ENCODE measurements at places on chromosomes 16 and 17.

DNA sequence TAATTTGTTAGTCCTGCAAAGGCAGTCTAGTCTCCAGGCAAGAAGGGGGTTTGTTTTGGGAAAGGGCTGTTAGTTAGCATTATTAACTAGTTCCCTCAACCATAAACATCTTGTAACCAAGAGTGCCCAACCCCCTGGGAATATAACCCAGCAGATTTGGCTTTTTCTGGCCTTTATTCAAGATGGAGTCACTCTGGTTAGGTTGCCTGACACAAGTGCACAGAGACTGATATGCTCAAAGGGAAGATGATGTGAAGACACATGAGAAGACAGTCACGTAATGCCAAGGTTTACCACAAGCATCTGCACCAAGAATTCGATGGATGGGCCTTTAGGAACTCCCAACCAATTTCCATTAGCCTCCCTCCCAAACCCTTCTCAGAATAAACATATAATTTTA is 3.9 kb upstream of the SCPEP1 start:
- DNase-seq = no peak
- no peaks in the 10 kb centered on the region for H3K27me3 ChIP-seq
- no peak overlapping the region for H3K4me3 ChIP-seq
- no peak overlapping the region for H3K27ac ChIP-seq
- peaks cover 11% of the 10 kb centered on the region for H3K4me1 ChIP-seq
- no peaks in the 10 kb centered on the region for H3K36me3 ChIP-seq

DNA sequence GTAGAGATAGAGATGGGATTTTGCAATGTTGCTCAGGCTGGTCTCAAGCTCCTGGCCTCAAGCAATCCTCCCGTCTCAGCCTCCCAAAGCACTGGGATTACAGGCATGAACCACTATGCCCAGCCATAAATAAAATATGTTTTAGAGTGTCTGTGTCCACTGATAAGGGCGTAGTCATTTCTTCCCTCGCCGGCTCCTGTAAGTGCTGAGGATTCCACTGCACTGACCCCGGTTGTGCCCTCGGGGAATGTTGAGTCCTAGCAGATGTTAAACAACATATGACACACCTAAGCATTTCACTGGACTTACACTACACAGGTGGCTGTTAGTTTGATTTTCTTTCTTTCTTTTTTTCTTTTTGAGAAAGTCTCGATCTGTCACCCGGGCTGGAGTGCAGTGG is 5.6 kb upstream of the SHMT1 start:
- H3K4me1 ChIP-seq = no peaks in the 10 kb centered on the region
- no peak overlapping the region for H3K4me3 ChIP-seq
- no peak overlapping the region for H3K27ac ChIP-seq
- DNase-seq = no peak
- no peaks in the 10 kb centered on the region for H3K36me3 ChIP-seq

- DNase-seq = no peak
- no peak overlapping the region for H3K4me3 ChIP-seq
- peaks cover 11% of the 10 kb centered on the region for H3K4me1 ChIP-seq
- H3K36me3 ChIP-seq = no peaks in the 10 kb centered on the region
- H3K27ac ChIP-seq = no peak overlapping the region
Observed at GRCh38 chr17:20852990-20853370, 189.8 kb downstream of the USP22 start.

DNA sequence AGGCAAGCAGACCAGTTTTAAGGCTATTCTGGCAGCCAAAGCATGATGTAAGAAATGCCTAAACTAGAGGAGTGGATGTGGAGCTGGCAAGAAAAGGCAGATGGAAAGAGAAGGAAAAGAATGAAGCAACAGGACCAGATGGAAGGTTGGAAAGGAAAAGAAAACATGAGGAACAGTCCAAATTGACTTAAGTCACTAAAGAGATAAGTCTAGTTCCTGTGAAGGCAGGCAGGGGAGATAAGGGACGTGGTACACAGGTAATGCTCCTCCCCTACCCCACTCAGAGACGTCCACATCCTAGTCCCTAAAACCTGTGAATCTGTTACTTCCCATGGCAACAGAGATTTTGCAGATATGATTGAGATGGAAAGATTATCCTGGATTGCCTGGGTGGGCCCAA is 43.5 kb downstream of the TEX2 start:
- no peaks in the 10 kb centered on the region for H3K27me3 ChIP-seq
- H3K4me3 ChIP-seq = no peak overlapping the region
- H3K4me1 ChIP-seq = peaks cover 23% of the 10 kb centered on the region
- no peak for DNase-seq
- no peak overlapping the region for H3K27ac ChIP-seq

DNA sequence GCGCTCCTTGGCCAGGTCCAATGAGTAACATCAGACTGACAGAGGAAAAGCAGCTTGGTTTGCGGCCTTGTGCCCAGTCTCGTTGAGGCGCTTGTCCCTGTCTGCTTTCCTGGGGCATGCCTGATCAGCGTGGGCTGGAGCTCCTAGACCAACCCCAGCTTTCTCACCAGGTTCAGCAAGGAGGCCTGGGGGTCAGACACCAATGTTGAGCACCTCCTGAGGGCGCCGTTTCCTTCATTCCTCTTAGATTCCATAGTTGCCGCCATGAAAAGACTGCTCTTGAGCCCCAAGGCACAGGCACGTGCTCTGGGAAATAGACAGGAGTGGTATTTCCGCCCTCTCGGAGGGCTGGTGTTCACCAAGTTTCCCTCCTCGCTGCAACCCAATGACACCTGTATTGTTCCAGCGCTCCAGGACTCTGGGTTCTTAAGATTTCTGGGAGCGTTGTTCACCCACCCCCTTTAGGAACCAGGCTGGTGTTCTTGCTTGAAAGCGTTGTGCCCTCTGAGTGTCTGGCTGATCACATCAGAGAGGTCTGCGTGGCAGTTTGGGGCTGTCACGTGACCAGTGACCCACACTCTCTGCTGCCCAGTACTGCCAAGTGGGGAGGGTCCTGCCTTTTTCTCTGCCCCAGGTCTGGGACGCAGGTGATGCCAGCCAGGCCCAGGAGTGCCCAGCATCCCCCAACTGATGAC is 18.0 kb downstream of the KCTD2 start:
- H3K4me1 ChIP-seq = no peaks in the 10 kb centered on the region
- H3K36me3 ChIP-seq = peaks cover 53% of the 10 kb centered on the region
- H3K27ac ChIP-seq = no peak overlapping the region
- H3K27me3 ChIP-seq = no peaks in the 10 kb centered on the region

GRCh38 chr17:38867179-38867967 is 2.5 kb upstream of the LASP1 start:
- H3K4me3 ChIP-seq = peak overlapping the region; percentile 97
- no peak for DNase-seq
- no peaks in the 10 kb centered on the region for H3K27me3 ChIP-seq

DNA sequence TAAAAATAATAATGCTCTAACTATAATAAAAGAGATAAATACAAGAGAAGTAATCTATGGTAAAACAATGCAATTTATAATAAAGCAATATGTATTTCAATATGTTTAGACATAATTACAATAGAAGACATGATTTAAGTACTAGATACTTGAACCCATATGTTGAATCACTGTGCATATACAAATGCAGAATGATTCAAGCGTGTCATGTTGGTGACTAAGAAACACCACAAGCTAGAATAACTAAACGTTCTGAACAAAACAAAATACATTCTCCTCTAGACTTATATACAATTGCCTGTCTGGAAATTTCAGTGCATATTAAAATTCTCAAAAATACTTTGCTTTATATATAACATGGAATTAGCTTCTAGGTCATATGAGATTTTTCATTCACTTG is 11.2 kb downstream of the TADA2A start:
- H3K36me3 ChIP-seq = peaks cover 40% of the 10 kb centered on the region
- no peak overlapping the region for H3K27ac ChIP-seq
- no peak overlapping the region for H3K4me3 ChIP-seq
- H3K4me1 ChIP-seq = no peaks in the 10 kb centered on the region

DNA sequence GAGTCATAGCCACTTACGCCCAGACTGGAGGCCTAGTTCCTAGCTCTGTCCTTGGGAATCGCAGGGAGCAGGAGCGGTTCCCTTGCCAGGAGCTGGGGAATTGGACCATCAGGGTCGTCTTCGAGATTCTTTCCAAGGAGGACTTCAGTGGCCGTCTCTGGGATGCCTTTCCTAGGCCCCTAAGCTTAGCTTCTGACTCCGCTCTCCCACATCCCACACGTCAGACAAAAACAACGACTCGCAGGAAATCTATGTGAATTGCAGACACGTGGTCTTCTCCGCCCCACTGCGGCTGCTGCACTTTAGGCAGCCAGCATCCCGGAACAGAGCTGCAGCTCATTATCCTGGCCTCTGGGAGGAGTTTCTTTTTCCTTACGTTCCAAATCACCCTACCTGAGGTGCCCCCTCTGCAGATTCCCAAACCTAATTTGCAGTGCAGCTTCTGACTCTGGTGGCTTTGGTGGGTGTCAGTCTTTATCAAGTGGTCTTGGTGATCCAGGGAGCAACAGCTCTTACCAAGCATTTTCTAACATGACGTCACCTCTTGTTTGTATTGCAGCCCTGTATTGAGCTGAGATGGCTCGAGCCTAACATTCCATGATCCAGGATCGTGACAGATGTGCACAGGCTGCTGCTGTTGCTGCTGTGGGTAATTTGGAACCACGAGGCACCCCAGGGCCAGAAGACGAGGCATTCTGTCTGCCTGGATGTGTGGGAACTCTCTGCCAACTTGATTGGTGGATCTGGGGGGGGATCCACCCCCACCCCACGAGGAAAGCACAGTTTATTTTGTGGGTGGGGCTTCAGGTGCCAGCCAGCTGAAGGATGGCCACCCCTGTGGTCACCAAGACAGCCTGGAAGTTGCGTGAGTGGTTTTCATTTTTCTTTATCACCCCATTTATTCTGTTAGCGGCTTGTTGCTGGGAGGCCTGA is 1.1 kb downstream of the KATNB1 start:
- H3K36me3 ChIP-seq = peaks cover 1% of the 10 kb centered on the region
- peak overlapping the region; percentile 95 for H3K4me3 ChIP-seq
- peak; percentile 61 for DNase-seq
- peaks cover 25% of the 10 kb centered on the region for H3K4me1 ChIP-seq

- H3K4me3 ChIP-seq = no peak overlapping the region
- H3K36me3 ChIP-seq = no peaks in the 10 kb centered on the region
- DNase-seq = no peak
- H3K4me1 ChIP-seq = no peaks in the 10 kb centered on the region
Observed at GRCh38 chr16:54477714-54478113, 191.1 kb upstream of the IRX3 start.

DNA sequence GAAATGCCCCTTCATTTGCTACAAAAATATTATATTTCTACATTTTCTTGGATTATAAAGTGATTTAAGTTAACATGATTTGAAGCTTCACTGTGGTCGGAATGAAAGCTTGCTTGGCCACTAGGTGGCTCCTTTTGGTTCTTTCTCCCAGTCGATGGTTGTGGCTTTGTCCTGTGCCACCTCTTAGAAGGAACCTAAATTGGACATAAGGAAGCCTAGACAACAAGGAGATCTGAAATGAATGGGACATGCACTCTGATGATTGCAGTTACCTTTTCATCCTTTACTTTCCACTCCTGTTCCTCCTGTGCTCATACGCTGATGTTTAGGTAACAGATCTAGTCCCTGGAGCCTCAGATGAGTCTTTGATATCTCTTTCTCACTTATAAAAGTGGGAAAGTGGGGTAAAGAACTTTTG is 39.2 kb downstream of the FTO start:
- H3K27me3 ChIP-seq = no peaks in the 10 kb centered on the region
- no peaks in the 10 kb centered on the region for H3K36me3 ChIP-seq
- H3K27ac ChIP-seq = no peak overlapping the region
- H3K4me3 ChIP-seq = no peak overlapping the region

DNA sequence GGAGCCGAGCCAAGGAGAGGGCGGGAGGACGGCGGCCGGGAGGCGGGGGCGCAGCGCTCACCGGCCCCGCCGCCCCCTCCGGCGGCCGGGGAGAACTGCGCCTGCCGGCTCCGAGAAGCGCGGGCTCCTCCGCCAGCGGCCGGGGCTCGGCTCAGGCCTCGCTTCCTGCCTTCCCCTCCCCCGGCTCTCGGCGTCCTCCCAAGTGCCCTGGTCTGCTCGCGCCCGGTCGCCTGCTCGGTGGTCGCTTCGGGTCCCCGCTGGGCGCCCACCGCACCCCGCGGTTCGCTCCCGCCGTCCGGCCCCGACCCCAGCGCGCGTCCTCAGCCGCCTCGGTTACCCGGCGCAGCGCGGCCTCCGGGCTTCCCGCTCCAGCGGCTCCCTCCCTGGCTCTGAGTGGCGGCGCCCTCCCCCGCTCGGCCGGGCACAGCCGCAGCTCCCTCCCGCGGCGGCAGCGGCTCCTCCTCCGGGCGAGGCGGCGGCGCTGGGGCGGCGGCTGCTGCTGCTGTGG is 313 bp downstream of the UBTF start:
- no peaks in the 10 kb centered on the region for H3K27me3 ChIP-seq
- H3K4me1 ChIP-seq = peaks cover 28% of the 10 kb centered on the region
- H3K36me3 ChIP-seq = peaks cover 31% of the 10 kb centered on the region
- peak; percentile 95 for DNase-seq
- H3K4me3 ChIP-seq = peak overlapping the region; percentile 95

DNA sequence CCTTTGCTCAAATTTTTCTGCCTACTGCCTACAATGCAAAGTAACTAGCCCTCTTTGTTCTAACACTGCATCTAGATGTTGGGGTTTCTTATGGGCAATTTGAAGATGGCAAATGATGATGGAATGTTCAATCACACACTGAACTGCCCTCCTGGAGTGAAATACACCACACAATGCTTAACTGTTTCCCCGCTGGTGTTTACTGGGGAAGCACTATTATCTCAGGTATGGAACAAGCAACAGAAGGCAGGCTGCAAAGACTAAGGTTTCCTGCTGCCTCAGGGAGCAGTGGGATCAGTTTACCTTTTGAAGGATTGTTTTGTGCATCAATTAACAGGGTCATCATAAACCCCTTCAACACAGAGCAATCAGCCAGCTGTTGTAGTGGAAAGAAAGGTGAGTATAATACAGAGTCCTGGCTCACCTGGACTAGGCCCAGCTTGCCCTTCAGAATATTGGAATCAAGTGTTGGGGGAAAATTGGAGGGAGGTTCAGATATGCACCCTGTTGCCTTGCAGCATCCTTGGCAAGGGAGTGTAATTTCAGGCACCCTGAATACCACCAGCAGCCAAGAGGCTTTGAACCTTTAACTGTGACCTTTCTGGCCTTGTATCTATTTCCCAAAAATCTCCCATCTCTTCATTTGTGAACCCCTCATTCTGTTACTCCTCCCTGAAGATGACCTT is 105.4 kb upstream of the CDH11 start:
- no peak for DNase-seq
- no peaks in the 10 kb centered on the region for H3K36me3 ChIP-seq
- no peak overlapping the region for H3K27ac ChIP-seq
- no peaks in the 10 kb centered on the region for H3K27me3 ChIP-seq
- H3K4me3 ChIP-seq = no peak overlapping the region

- no peaks in the 10 kb centered on the region for H3K27me3 ChIP-seq
- DNase-seq = no peak
- H3K27ac ChIP-seq = no peak overlapping the region
- H3K4me1 ChIP-seq = peaks cover 39% of the 10 kb centered on the region
- H3K4me3 ChIP-seq = no peak overlapping the region
Observed at GRCh38 chr17:82091264-82092066, 6.6 kb downstream of the FASN start.

DNA sequence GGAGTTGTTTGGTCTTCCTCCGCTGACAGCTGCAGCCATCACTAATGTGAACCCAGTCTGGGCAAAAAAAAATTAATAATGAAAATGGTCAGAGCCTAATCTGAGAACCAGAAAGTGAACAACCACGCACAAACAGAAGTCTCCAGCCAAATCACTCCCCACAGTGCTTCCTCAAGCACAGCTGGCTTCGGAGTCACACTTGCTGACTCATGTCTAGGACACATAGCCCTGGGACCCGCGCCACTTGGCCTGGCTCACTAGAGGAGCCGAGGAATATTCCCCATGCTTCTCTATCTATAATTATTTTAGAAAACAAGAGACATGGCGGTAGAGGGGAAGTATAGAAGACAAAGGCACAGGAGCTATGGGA is 109.1 kb downstream of the ZFHX3 start:
- no peak for DNase-seq
- H3K27me3 ChIP-seq = no peaks in the 10 kb centered on the region
- peaks cover 23% of the 10 kb centered on the region for H3K4me1 ChIP-seq
